ENCODE measurements at places on chromosomes 11 and 22. TPM values are rescaled to one million over a fixed set of nuclear protein-coding genes. Genes with fewer than 3 reads are reported as not detected.

The SSTR3 gene
- not detected for total RNA-seq

The DLG2 gene
- 2.8 TPM for total RNA-seq

The OR8H2 gene
- total RNA-seq, result not detected

DNA sequence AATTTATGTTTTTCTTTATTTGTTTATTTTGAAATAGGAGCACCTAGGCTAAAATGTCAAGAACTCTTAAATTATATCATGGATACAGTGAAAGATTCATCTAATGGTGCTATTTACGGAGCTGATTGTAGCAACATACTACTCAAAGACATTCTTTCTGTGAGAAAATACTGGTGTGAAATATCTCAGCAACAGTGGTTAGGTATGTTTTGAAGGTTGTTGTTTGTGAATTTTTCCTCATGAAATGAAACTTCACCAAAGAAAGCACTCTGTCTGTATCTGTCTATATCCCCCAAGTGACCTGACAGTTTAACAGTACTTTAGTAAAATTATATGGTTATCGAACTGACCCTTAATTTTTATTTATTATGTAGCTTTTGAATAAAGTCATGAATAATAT lies 12.8 kb downstream of the ATM start:
- no peak for DNase-seq

DNA sequence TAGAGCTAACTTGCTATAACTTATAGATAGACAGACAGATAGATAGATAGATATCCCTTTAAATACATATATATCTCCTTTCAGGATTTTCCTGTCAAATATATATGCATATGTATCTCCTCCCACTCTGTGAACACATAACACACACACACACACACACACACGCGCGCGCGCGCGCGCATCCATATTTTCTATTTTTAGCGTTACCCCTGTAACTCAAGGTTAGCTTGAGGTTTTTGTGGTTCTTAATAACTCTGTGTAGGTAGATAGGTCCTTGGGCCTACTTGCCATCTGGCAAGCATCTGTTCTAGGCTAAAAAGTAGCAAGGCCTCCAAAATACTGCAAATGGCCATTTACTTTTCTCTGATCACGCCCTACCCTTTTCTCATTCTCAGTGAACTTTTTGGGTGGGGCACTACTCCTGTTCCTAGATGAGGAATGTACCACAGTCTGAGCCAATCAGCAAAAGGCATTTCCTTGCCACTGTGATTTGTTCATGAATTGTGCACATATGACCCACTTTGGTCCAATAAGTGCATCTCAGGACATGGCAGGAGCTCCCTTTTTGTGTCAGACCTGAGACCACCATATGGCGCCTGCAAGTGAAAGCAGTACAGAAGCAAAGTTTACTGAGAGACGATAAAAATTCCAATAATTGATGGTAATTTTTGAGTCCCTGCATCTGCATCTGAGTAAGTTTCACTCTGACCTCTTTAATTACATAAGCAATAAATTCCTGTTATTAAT lies 740.5 kb upstream of the API5 start:
- no peak for DNase-seq

Data from mesenteric fat pad (tissue), 1 donor.